Activated CD4-positive, alpha-beta T cell treated with anti-CD3 and anti-CD28 coated beads for 24 hours (primary cell): ENCODE measurements at places on chromosomes 3 and 15.

DNA sequence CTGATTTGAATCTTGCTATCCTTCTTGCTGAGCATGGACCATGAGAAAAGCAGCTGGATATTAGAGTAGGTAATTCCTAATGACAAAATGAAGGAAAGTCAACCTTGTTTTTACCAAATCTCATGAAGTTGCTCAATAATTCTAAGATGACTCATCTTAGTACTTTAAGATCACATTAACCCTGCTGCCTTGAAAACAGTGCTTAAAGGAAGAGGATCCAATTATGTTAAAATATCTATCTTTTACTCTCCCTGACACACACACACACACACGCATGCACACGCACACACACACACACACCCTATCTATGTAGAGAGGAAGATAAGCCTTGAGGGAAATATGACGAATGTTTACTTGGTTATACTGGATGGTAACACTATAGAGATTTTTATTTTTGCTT, 16.0 kb upstream of the MYO1E start:
- no peak for DNase-seq

- DNase-seq = no peak
Measured at GRCh38 chr15:59315914-59316451, 56.7 kb downstream of the MYO1E start.

- no peak for DNase-seq
Measured at GRCh38 chr3:57154470-57155309, 10.5 kb downstream of the IL17RD start.

GRCh38 chr15:62841891-62842559, 200.5 kb upstream of the TPM1 start:
- DNase-seq = no peak

- no peak for DNase-seq
Measured at GRCh38 chr3:38121451-38121831, 15.5 kb downstream of the ACAA1 start.

DNA sequence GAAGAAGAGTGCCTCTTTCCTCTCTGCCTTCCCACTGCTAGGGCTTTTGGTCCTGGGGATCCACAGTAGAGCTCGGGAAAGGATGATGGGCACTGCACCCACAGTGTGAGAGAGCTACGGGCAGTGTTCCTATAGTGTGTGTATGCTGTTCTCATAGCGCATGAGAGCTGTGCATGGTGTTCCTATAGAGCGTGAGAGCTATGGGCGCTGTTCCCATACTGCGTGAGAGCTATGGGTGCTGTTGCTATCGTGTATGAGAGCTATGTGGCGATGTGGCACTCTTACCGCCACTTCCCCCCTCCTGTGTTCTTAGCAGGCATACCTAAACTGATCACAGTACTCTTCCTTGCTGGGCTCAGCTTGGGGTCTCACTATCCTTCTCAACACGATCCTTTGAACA, 213.5 kb downstream of the EDEM1 start:
- no peak for DNase-seq

DNA sequence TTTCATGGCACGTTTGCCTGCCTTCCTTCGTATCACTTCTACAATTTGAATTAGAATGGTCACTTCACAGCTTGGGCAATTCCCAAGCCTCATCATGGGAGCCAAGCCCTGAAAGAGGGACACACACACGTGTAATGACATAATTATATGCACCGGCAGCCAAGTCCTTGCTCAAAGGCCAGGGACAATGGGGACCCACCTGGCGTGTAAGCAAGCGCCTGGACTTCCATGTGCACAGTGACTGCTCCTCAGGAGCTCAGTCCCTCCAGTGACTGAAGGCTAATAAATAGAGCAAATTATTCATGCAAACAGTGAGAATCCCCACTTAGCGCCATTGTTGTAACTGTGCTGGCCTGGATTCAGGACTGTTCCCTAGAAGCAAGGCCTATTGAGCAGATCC, 115.1 kb downstream of the DNAJB8 start:
- DNase-seq = no peak

DNA sequence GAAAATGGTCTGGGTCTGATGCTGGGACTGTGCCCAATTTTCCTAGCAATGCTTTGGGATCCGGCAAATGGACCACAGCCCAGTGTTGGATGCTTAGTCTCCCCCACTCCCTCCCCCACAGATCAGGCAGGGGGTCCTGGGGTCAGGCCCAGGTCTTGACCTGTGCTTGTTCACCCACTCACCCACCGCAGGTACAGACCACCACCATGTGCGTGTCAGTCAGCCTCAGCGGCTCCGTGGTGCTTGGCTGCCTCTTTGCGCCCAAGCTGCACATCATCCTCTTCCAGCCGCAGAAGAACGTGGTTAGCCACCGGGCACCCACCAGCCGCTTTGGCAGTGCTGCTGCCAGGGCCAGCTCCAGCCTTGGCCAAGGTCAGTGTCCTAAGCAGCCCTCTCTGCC, 10.6 kb downstream of the GRM2 start:
- DNase-seq = no peak

- DNase-seq = no peak
Measured at GRCh38 chr3:186515125-186515524, 29.1 kb downstream of the CRYGS start.

DNA sequence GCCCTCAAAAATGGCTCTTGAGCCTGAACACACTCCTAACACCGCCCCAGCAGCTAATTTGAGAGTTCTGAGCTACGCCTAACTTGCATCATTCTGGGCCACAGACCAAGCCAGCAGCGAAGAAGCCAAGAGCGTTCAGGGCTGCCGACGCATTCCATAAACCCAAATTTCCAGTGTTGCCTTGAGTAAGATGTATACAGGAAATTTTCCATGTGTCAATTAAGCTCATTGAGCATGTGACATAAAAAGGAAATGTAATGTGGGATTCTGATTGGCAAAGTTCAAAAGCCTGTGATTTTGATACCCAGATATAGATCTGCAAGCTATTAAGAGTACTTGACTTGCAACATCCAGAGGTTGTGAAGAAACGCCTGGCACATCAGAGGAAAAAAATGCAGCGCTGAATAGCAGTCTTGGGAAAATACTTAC, 148.6 kb upstream of the NR2F2 start:
- no peak for DNase-seq

- no peak for DNase-seq
Measured at GRCh38 chr3:186235554-186235953, 126.5 kb downstream of the DGKG start.

DNA sequence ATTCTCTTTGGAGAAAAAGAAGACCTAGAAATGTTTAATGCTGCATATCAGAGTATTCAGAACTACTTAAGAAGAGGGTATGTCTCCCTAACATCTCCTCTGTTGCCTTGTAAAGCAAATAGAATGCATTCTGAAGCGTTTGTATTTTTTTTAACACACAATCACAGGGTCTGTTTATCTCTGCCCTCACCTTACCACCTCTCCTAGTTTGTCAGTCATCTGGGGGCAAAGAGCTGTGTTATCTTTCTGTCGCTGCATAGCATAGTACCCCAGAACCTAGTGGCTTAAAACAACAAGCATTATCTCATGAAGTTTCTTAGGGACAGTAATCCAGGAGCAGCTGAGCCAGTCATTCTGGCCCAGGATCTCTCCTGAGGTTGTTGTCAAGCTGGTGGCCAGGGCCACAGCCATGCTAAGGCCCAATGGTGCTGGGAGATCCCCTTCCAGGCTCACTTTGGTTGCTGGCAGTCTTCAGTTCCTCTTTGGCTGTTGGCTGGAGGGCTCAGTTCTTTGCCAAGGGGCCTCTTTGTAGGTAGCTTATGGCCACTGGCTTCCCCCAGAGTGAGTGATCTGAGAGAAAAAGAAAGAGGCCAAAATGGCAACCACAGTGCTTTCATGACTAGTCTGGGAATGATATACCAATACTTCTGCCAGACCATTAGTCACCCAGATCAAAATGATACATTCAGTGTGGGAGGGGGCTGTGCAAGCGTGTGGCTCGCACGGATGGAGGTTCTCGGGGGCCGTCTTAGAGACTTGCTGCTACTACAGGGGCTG, 17.8 kb downstream of the EDEM1 start:
- DNase-seq = no peak

- DNase-seq = no peak
Measured at GRCh38 chr3:45496555-45496954, 98.0 kb upstream of the LIMD1 start.

DNA sequence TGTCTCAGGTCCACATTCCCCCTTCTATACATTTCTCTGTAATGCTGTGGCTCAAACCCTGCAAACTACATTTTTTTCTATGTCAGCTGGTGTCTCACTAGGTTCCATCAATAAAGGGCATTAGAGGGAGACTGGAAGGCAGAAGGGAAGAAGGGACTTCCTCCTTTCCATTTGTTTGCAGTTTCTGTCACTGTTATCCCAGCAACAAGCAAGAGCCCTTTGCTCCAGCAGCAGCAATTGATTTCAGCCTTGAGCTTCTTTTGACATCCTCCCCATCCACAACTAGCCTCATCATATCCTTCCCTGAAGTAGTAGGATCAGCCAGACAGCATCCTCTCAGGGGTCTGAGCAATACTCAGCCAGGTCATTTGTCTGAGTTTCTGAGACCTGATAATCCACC, 5.3 kb upstream of the NCK1 start:
- DNase-seq = no peak

GRCh38 chr3:185335799-185336198, 27.1 kb upstream of the MAP3K13 start:
- no peak for DNase-seq

GRCh38 chr15:40155270-40155910, 5.5 kb upstream of the BUB1B start:
- no peak for DNase-seq

DNA sequence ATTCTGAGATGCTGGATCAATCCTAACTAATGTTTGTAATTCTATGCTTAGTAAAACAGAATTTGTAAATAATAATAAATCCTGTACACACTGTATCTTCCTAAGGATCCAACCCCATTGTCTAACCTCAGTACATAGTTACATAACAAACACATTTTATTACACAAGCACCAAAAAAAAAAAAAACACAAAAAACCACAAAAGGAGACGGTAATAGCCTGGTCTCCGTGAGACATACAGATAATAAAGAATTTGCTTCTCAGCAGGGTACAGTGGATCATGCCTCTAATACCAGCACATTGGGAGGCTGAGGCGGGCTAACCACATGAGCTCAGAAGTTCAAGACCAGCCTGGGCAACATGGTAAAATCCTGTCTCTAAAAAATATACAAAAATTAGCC, 558.7 kb downstream of the MAGI1 start:
- DNase-seq = no peak

- DNase-seq = no peak
Measured at GRCh38 chr3:117752984-117753717, 1043.6 kb downstream of the TUSC7 start.

DNA sequence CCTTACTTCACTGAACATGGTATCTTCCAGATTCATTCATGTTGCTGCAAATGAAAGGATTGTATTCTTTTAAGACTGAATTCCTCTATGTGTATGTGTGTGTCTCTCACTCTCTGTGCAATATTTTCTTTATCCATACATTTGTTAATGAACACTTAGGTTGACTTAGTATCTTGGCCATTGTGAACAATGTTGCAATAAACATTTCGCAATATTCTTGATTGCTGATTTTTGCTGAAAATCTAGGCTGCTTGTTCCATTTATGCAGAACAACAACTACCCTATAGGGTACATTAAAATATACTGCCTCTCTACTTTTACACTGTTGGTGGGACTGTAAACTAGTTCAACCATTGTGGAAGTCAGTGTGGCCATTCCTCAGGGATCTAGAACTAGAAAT, 732.4 kb downstream of the CADM2 start:
- DNase-seq = no peak
